ENCODE measurements at places on chromosomes 4 and X. TPM values are rescaled to one million over a fixed set of nuclear protein-coding genes. Genes with fewer than 3 reads are reported as not detected.

DNA sequence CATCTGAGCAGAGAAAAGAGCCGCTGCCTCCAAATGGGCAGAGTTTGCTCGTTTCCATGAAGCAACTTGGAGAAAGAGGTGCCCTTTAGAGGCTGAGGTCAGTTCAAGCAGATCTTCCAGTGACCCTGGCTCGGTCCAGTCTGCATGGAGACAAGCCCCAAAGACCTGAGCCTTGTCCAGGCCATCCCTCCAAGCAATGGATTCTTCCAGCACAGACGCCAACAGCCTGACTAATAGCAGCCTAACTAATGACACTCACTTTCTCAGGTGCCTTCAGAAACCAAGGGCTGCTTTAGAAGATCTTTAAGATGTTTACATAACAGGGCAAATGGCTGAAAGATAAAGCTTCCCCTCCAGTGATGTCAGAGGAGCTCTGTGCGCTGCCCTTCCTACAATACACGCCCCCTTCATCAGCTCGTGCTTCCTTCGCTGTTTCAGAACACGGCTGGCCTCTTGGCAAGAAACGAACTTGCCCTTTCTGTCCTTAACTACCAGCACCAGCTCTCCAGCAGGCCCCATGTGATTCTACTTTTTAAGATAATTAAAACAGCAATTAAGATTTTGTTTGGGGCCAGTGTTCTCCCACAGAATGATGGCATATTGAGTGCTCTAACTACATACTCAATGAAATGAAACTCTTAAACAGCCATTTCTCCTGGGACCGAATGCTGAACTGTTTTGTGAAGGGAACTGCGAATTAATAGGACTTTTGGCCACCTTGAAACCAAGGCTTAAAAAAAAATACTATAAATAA is 119.0 kb downstream of the GPR143 start:
- no peak overlapping the region for H3K4me3 ChIP-seq
- no peak for DNase-seq
- H3K4me1 ChIP-seq, result no peaks in the 10 kb centered on the region
- no peaks in the 10 kb centered on the region for H3K36me3 ChIP-seq

DNA sequence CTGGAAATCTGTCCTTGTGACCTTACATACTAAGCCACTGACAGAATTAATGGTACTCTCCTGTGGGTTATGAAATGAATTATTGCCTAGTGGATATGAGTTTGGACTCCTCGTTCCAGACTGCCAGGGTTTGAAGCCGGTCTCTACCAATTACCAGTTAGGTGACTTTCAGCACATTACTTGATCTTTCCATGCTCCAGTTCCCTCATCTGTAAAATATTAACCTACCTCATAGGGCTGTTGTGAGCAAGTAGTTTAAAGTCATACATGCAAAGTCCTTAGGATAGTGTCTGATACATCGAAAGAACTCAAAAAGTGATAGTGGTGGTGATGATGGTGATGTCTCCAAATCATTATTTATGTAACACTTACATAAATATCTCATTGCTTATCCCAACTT is 373.5 kb upstream of the ARX start:
- no peak overlapping the region for H3K27ac ChIP-seq
- DNase-seq, result no peak
- no peaks in the 10 kb centered on the region for H3K4me1 ChIP-seq
- no peak overlapping the region for H3K4me3 ChIP-seq
- H3K36me3 ChIP-seq, result no peaks in the 10 kb centered on the region
- no peaks in the 10 kb centered on the region for H3K27me3 ChIP-seq

DNA sequence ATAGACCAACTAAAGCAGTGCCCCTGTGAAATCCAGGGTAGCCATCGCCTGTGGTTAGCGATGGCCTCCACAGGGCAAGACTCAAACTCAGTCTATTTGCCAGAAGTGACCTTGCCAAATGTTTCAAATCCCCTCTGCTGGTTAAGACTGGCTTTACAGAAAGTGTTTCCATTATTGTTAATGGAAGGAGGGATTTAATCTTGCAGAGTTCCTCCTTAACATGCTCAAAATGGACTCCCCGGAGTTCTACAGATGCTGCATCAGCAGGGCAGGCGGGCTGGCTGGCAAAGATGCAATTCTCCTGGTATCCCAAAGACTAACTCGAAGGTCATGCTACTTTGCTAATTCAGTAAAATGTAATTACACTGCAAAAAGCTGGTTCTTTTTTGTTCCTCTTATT is 313.0 kb upstream of the SLC7A11 start:
- no peaks in the 10 kb centered on the region for H3K27me3 ChIP-seq
- DNase-seq, result peak; percentile 32
- no peaks in the 10 kb centered on the region for H3K36me3 ChIP-seq
- H3K27ac ChIP-seq, result no peak overlapping the region

DNA sequence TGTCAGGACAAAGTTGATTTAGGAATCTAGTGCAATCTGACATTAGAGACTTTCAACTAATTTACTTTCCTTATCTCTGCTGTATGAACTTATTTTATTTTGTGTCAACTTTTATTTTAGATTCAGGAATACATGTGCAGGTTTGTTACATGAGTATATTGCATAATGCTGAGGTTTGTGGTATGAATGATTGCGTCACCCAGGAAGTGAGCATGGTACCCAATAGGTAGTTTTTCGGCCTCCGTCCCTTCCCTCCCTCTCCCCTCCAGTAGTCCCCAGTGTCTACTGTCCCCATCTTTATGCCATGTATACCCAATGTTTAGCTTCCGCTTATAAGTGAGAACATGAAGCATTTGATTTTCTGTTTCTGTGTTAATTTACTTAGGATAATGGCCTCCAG is 68.7 kb upstream of the TEX13D start:
- no peaks in the 10 kb centered on the region for H3K27me3 ChIP-seq
- no peak for DNase-seq
- no peak overlapping the region for H3K4me3 ChIP-seq
- H3K36me3 ChIP-seq, result no peaks in the 10 kb centered on the region
- H3K4me1 ChIP-seq, result no peaks in the 10 kb centered on the region
- H3K27ac ChIP-seq, result no peak overlapping the region

DNA sequence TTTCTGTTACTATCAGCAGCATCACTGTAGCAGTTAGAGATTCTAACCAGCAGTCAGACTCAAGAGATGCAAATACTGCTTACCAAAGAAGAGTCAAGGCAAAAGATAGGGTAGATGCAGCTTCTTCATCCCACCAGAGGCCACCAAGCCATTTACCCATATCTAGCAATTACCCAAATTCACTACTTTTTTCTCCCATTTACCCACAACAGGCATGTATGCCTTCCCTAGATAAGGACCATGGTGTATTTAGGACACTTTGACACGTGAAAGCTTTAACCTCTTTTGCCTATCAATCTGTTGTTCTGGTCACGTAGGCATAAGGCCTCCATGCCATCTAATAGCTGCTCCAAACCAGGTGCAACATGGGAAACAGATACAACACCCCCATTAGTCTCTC is 5.6 kb downstream of the LARP7 start:
- peaks cover 13% of the 10 kb centered on the region for H3K4me1 ChIP-seq
- H3K27ac ChIP-seq, result no peak overlapping the region
- no peak overlapping the region for H3K4me3 ChIP-seq

GRCh38 chrX:1181170-1181569 is 31.3 kb downstream of the CRLF2 start:
- H3K4me3 ChIP-seq, result no peak overlapping the region
- DNase-seq, result no peak
- H3K4me1 ChIP-seq, result peaks cover 15% of the 10 kb centered on the region
- no peaks in the 10 kb centered on the region for H3K27me3 ChIP-seq

DNA sequence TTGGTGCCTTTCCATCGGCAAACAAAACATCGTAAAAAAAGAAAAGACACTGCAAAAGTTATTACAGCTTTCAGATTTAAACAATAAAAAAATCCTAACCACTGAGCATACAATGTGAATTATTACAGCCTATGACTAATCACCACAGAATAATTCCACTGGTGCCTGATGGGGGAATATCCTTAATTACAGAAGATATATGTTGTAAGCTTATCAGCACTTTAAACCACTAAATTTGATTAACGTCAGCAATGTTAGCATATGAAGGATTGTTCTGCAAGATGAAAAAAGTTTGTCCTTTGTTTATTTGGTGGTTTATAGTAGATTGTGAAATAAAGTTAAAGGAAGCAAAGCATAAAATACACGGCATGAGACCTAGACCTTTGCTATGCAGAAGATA is 210.2 kb upstream of the ADAMTS3 start:
- H3K4me3 ChIP-seq, result no peak overlapping the region
- no peak for DNase-seq
- no peaks in the 10 kb centered on the region for H3K27me3 ChIP-seq

The FABP2 gene
- not detected for total RNA-seq

GRCh38 chrX:320126-320783 is 1.7 kb upstream of the GTPBP6 start:
- no peaks in the 10 kb centered on the region for H3K4me1 ChIP-seq
- no peaks in the 10 kb centered on the region for H3K27me3 ChIP-seq
- no peak overlapping the region for H3K27ac ChIP-seq
- no peaks in the 10 kb centered on the region for H3K36me3 ChIP-seq

The P2RY4 gene
- total RNA-seq, result not detected

DNA sequence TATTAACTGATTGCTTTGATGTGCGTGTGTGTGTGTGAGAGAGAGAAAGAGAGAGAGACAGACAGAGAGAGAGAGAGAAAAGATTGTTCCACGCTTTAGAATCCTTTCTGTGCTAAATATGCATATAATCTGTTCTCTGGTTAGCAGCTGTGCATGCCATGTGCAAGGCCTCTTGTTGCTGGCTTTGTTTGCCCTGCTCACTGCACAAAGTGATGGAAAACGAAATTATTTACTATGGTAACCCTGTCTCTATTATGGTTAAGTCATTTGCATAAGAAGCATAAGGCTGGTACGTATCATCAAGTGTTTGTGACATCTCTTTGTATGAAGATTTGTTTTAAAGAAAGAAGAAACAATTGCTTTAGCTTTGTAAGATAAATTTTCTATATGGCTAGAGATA is 190.2 kb upstream of the POF1B start:
- H3K4me1 ChIP-seq, result peaks cover 6% of the 10 kb centered on the region
- DNase-seq, result no peak
- H3K4me3 ChIP-seq, result no peak overlapping the region
- no peaks in the 10 kb centered on the region for H3K36me3 ChIP-seq
- no peaks in the 10 kb centered on the region for H3K27me3 ChIP-seq

Data from GM23338 (cell line).